Inflammatory macrophage (primary cell): ENCODE measurements at places on chromosomes 4 and X.

GRCh38 chr4:83780053-83780733 lies 244.3 kb downstream of the GPAT3 start:
- DNase-seq, result no peak

- no peak for DNase-seq
Observed at GRCh38 chrX:7266288-7266687, 118.3 kb upstream of the PUDP start.

GRCh38 chr4:2789793-2790582 lies 2.9 kb upstream of the SH3BP2 start:
- DNase-seq, result no peak

- DNase-seq, result no peak
Observed at GRCh38 chrX:143094417-143095023, 68.8 kb downstream of the SPANXN4 start.

DNA sequence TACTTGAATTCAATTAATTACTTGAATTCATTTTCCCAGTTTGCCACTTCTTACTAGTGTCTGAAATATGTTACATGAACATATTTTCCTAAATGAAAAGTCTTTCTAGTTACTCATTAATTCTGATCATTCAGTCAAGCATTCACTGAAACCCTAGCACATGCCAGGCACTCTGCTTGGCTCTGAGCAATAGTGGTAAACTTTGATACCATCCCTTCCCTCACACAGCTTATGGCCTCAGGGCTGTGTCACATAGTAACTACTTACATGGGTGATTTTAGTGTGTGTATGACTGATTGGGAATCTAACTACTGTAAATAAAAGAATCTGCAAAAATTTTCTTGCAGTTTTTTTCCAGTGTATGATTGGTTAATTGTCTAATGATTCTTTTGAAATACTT lies 32.7 kb downstream of the METAP1 start:
- no peak for DNase-seq

DNA sequence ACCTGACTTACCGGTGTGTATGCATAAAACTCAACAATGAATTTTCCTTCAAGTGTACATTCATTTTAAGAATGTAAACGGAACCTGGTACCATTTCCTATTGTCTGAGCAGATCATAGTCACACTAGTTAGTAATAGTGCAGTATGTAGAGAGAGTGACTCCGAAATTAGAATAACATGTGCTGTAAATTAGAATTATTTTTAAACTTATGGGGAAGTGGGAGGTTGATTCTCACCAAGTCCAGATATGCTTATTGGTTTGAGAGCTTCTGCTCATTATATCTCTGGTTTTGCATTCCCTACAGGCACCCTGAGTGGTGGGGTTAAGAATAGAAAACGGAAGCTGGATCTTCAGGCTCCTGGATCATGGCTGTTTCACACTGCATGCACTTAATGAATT lies 39.6 kb downstream of the KLF3 start:
- DNase-seq, result no peak

GRCh38 chr4:140930557-140930956 lies 174.4 kb upstream of the TBC1D9 start:
- no peak for DNase-seq

- no peak for DNase-seq
Observed at GRCh38 chrX:136635235-136635634, 12.7 kb upstream of the CD40LG start.

DNA sequence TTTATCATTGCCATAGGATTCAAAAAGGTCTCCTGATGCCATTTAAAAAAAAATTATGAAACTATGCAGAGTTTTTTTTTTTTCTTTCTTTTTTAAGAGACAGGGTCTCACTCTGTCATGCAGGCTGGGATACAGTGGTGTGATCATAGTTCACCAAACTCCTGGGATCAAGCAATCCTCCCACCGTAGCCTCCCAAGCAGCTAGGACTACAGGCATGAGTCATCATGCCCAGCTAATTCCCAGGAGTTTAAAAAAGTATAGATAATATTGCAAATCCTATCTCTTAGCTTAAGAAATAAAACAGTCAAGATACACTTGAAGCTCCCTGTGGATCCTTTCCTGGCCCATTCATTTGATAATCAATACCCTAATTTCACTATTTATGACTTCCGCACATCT lies 58.6 kb upstream of the PRSS48 start:
- no peak for DNase-seq

- DNase-seq, result peak; percentile 25
Observed at GRCh38 chr4:8201321-8201781, 2.3 kb downstream of the SH3TC1 start.

- peak; percentile 18 for DNase-seq
Observed at GRCh38 chr4:83112231-83112630, 2.3 kb downstream of the PLAC8 start.

DNA sequence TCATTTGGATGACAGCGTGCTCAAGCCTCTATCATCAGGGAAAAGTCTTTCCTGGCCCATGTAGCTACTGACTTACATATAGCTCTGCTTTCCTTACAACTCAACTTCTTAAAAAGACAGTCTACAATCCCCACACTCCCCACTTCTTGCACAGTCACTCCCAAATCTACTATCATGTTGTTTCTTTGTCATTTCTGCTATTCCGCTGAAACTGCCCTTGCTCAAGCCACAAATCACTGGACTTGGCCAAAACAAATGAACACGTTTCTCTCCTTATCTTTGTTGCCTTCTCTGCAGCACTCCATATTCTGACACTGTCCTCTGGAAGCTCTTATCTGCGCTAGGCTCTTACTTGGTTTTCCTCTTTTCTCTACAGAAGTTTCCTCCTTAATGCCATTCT lies 28.2 kb downstream of the GPRIN3 start:
- no peak for DNase-seq

DNA sequence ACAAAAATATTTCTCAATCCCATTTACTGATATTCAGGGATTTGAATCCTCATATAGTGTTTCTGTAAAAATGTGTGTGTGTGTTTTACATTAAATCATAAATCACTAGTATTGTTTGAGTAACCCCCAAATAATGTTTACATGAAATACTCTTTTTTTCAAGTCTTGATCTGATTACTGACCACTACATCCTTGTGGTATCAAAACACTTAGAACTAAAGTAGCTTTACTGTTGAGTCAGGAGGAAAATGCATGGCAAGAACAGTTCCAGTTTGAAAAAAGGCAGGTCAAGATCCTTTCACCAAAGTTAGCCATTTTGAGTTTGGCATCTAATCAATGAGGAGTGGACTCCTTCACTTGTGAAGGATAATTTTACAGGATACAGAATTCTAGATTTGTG lies 3.6 kb upstream of the WDR19 start:
- no peak for DNase-seq

- DNase-seq, result peak; percentile 58
Observed at GRCh38 chrX:46477435-46477834, 67.8 kb downstream of the ZNF674 start.

DNA sequence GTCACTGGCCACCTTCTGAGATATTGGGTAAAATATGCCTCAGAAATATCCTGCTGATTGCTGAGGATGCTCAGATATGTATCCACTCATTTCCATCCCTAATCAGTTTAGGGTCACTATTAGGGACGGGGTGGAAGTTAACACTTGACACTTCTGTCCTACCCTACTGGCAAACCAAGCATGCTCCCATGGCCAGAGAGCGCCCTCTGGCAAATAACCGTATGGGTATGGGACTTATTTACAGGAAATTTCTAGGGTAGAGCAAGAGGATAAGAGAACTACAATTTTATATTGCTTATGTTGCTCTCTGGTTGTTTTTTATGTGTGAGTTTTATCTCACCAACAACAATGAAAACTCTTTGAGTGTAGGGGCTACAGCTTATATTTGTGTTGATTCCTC lies 86.8 kb upstream of the TSPAN7 start:
- no peak for DNase-seq

DNA sequence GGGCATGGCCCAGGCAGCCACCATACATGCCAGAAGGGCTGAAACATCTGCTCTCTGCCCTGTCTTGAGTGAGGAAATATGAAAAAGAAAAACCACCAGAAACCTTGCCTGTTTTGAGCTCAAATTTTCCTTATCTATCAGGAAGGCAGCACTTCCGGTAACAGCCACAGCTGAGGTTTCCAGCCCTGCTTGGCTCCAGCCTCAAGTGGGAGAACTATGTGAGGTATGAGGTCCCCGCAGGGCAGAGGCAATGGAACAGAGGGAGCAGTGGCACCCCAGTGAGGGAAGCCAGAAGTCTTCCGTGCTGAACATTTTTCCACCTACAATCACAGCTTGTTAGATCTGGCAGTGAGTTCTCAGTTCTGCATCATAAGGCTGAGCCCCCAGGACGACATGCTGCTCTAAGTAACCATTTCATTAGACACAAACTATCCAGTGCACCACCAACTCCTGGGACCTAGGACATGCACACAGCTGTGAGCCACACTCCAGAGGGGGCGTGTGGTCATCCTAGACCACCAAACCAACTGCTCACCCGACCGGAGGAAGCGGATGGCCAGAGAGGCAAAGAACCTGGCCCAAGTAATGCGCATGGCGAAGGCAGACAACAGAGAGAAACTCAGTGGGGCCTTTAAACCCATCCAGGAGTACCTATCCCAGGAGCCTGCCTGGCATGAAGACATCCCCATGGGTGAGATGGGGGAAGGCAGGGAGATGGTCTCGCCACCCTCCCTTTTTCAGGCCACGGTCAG lies 22.6 kb downstream of the WDR1 start:
- DNase-seq, result no peak

DNA sequence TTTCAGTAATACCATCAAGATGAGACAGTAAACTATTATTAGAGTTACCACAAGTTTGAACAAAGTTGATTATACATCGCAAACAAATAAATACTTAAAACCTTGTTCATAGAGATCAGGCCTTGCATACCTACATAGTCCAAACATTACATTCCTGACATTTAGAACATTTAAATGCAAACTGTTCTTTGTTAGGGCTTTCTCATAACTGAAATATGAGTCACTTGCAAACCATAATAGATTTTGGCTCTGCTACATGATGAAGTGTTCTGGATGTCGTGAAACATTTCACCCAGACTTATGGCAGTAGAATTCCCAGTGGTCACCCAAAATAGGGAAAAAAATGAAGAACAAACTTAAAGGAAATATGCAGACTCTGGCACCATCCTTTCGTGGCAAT lies 75.0 kb downstream of the FAT4 start:
- no peak for DNase-seq

GRCh38 chr4:90127706-90128345 lies 632 bp downstream of the CCSER1 start:
- no peak for DNase-seq

DNA sequence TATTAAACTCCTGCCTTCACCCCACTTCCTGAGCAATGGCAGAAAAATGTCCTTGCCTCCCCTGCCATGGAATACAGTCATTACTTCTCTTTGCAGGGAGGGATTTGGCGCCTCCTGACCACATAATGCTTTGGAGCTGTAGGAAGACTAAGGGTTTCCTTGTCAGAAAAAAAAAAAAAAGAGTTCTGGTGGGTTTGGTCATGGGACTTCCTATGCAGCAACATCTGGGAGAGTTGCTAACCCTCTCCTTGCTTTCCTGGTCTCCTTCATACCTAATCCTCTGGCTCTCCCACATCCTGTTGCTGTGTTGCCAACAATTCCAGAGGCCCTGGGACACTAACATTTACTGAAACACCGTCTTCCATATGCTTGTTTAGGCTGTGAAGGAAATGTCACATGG lies 75.1 kb upstream of the MBNL3 start:
- no peak for DNase-seq
